ENCODE measurements at places on chromosomes 7 and 10.

GRCh38 chr10:96814264-96814663 is 17.8 kb upstream of the LCOR start:
- DNase-seq = no peak

DNA sequence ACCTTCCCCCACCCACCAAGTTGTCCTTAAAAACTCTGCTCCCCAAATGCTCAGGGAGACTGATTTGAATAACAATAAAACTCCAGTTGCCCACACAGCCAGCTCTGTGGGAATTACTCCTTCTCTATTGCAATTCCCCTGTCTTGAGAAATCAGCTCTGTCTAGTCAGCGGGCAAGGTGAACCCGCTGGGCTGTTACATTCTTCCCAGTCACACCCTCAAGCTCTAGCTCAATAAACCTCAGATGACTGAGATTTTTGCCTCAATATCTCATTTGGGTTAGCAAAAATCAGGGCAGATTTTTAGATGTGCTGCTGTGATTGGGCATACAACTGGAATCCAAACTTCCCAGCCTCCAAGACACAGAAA is 32.9 kb downstream of the SVOPL start:
- DNase-seq = no peak

- DNase-seq = no peak
These were observed 167.7 kb upstream of the TCF7L2 start for GRCh38 chr10:112782200-112782907.

GRCh38 chr7:88073626-88074025 is 139.6 kb downstream of the ADAM22 start:
- no peak for DNase-seq

DNA sequence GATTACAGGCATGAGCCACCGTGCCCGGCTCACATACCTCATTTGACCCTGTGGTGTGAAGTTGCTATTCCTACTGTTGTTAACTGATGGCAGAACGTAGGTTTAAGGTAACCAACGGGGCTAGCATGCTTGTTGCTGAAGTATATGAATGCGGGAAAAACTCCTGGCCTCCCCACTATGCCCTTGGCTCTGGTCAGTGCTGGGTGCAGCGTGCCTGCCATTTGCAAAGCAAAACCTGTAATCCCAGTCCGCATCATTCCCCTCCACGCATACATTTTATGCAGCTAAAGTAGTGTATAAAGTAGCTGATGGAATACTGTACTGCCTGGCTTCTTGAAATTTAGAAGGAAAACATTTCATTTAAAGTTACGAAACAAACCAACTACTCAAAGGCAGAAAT is 273.3 kb downstream of the SDK1 start:
- DNase-seq = no peak

DNA sequence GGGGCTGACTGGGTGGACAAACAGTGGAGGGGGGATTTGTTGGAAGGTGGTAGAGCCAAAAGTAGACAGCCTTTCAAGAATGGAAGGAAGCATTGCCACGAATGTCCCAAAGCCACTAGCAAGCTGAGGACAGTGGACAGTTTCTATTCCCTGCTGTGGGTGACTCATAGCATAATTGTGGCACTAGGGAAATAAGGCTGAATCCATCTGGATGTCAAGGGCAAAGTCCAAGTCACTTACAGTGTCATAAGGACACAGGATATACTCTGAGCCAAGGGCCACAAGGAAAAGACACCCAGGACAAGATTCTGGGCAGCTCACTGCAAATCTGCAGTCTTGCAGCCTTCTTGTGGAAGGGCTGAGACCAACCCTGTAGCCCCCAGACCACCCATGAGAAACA is 79.7 kb downstream of the FRMPD2 start:
- DNase-seq = no peak

DNA sequence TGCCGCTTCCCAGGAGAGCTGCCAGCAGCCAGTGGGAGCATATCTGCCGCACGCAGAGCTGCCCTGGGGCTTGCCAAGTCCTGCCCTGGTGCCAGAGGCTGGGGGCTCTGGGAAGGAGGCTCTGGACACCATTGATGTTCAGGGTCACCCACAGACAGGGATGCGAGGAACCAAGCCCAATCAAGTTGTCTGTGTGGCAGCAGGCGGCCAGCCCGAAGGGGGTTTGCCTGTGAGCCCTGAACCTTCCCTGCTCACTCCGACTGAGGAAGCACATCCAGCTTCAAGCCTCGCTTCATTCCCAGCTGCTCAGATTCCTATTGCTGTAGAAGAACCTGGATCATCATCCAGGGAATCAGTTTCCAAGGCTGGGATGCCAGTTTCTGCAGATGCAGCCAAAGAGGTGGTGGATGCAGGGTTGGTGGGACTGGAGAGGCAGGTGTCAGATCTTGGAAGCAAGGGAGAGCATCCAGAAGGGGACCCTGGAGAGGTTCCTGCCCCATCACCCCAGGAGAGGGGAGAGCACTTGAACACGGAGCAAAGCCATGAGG is 94.6 kb downstream of the TACC2 start:
- DNase-seq = no peak

DNA sequence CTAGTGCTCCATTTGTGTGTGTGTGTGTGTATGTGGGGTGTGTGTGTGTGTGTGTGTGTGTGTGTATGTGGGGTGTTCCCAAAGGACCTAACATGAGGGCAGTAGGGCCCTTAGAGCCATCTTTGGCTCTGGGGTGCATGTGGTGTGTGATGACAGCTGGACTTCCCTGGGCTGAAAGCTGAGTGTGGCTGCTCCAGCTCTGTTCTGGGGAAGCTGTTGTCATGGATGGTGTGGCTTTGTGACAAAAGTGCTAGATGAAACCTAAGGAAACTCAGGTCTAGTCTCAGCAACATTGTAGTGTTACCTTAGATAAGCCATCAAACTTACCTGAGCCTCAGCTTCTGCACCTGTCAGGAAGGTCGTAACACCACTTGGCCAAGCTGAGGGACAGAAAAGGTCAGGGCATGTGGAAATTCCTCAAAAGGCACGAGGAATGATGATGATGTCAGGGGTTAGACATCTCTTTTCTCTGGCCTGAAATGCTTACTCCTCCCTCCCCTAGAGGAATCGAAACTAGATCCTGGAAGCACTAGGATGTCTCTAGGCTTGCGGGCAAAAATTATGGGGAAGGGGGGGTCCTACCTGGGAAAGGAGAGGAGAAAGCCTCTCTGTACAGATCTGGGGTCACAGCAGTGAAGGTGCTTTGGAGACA is 115.4 kb downstream of the RPS24 start:
- DNase-seq = no peak

DNA sequence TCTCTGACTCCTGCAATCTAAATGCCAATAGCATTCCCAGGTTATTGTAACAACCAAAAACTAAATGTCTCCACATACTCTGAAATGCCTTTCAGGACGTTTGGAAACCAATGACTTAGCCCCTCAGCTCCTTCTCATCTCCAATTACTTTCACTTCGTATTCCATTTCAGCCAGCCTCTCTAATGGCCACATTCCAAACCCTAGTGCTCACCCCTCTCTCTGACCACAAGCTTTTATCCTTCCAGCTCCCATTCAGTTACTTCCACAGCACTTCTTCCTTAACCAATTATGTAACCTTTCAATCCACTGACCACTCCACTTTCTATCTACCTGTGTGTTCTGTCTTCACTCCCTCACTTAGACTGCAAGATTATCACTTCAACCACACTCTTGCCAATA is 4.3 kb downstream of the NOC3L start:
- DNase-seq = no peak

GRCh38 chr10:118161461-118162246 is 114.9 kb upstream of the RAB11FIP2 start:
- DNase-seq = no peak

- no peak for DNase-seq
These were observed 521.5 kb downstream of the KIF20B start for GRCh38 chr10:90222939-90223338.

GRCh38 chr10:36489611-36490228 is 635.7 kb upstream of the ANKRD30A start:
- no peak for DNase-seq

DNA sequence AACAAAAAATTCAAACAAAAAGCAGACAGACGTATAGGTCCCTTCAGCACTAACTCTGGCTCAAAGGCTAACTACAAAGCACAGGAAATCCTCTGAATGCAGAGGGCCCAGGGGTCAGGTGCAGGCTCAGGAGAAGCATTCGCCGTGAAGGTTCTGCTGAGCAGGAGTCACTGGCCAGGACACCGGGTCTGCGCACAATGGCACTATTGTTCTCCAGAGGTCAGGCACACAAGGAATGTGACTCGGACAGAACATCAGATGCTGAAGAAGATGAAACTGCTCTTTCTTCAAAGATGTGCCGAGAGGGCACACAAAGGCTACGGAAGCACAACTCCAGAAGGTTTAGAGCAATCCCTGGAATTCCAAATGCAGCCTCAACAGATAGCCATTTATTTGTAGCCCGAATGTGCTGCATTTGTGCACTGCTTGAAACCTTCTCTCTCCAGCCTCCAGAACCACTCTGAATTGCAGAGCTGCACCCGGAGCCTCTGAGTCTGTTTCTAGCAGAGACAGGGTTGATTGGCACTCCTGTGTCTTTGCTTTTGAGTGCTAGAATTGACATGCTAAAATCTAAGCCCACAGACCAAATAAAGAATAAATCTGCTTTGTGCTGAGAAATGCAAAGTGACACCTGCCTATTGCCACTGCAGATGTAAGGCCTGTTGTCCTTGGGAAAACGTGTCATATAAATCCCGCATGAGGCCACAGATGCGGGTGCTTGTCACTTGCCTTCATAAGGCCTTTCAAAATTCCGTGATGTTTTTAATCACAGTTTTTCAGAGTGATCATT is 85.4 kb upstream of the AFAP1L2 start:
- peak; percentile 54 for DNase-seq

- no peak for DNase-seq
These were observed 192.2 kb downstream of the PARD3 start for GRCh38 chr10:34622945-34623344.

- no peak for DNase-seq
These were observed 82.5 kb upstream of the PCBD1 start for GRCh38 chr10:70970830-70971229.

- DNase-seq = peak; percentile 40
These were observed 12.7 kb downstream of the MMP21 start for GRCh38 chr10:125762692-125763648.

- peak; percentile 32 for DNase-seq
These were observed 87.4 kb downstream of the CHST15 start for GRCh38 chr10:124005991-124006392.

DNA sequence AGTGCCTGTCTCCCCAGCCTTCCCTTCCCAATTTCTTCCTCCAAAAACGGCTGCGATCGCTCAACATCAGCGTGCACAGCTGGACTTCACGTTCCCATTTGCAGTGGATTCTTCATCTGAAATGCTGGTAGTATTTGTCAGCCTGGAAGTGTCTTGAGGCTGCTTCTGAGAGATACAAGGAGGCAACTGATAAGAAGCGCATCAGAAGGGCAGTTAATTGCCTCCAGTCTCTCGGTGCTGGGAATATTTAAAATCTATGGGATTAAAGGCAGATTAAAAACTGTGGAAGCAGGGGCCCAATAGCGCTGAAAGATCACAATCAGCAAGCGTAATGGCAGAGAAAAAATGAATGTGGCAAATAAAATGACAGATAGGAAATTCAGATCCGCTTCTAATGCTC is 450.0 kb downstream of the GATA3 start:
- DNase-seq = no peak

- DNase-seq = no peak
These were observed 78.7 kb downstream of the FRMPD2 start for GRCh38 chr10:48195803-48196202.

DNA sequence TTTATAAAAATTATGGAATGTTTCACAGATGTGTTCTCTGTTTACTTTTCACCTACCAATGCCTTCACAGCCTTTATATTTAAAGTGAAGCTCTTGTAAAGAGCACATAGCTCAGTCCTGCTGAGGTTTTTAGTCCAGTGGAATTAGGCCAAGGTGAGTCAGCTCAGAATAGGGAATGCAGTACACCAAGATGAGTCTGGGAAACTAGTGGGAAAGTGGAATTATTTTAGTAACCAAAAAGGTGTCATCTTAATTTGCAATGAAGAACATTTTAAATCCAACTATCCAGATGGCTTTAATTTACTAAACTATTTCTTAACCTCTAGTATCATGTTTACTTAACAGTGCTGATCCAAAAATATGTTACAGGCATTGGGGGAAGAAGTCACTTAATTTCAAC is 236.3 kb upstream of the CTBP2 start:
- DNase-seq = no peak

- no peak for DNase-seq
These were observed 199.5 kb downstream of the PTEN start for GRCh38 chr10:88062798-88063472.

DNA sequence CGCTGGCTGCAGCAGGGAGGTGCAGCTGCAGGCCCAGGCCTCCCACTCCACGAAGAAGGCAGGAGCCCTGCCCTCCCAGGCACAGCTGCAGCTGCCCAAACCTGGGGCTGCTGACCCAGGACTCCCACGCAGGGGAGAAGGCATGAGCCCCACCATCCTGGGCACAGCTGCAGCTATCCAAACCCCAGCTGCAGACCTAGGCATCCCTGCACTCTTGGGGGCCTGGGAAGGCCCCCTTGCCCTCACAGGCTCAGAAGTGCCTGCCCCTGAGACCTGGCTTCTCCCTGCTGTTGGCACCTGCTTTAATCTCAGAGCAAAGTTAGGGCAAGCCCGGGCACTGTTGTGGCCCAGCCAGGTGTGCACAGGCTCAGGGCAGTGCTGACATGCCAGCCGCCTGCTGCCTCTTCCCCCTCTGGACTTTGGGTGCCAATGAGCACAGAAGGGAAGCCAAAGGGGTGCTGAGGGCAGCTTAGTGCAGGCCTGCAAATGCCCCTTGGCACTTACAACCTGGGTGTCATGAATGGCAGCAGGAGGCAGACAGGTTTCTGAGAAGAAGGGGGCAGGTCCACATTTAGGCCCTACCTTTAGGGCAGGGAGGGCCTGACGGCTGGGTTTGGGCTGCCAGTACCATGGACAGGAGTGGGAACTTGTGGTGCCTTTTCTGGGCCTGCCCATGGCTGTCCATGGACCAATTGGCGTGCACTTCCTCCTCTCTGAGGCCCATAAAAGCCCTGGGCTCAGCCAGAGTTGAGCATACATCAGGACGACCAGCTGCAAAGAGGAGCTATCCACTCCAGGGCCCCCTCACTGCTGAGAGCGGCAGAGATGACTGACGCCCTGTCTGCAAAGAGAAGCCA is 31.1 kb downstream of the CRTAC1 start:
- no peak for DNase-seq

- no peak for DNase-seq
These were observed 51.5 kb downstream of the RBM17 start for GRCh38 chr10:6140141-6140841.

DNA sequence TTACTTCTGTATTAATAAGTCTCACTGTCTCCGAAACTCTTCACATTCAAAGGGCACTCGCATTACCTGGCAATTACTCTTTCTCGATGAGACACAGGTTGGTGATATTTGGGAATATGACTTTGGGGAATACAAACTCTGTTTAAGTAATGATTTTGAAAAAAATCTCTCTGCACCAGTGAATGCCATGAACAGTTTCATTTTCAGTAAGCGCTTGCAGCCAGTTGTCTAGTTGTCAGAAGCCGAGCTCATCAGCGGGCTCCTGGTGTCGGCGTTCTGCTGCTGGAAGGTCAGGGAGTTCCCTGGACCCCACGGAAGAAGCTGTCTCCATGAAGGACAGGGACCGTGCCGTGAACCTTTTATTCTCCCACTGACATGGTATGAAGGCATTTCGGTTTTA is 57.7 kb downstream of the PTPRE start:
- no peak for DNase-seq

Data from brain (organoid and tissue), 16 donors.